ENCODE measurements at places on chromosomes 7 and 10.
A peak's percentile ranks its signal among the peaks of the same experiment; 100 is the strongest.

- DNase-seq: no peak
Observed at GRCh38 chr7:107394276-107394675, 75.6 kb upstream of the GPR22 start.

- no peak for DNase-seq
Observed at GRCh38 chr10:29191674-29192073, 97.2 kb upstream of the LYZL1 start.

DNA sequence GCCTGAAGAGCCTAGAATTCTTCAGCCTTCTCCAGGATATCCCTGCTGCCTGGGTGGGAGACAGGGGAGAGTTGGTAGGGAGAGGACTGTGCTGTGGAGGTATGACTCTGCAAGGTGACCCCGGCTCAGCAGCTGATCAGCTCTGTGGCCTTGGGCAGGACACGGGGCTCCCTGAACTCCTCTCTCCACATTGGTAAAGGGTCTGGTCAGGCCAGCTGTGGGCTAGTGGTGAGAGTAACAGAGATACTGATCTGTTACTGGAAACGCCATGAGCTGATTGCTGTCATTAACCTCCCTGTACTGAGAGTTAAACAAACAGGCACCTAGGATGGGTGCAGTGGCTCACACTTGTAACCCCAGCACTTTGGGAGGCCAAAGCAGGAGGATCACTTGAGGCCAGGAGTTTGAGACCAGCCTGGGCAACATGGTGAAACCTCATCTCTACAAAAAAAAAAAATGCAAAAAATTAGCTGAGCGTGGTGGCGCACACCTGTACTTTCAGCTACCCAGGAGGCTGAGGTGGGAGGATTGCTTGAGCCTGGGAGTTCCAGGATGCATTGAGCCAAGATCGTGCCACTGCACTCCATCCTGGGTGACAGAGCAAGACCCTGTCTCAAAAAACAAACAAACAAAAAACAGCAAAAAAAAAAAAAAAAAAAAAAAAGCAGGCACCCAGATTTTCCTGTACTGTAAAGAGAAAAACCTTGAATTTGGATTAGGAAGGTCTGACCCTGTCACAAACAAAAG, 151.5 kb downstream of the CUX1 start:
- DNase-seq: no peak

DNA sequence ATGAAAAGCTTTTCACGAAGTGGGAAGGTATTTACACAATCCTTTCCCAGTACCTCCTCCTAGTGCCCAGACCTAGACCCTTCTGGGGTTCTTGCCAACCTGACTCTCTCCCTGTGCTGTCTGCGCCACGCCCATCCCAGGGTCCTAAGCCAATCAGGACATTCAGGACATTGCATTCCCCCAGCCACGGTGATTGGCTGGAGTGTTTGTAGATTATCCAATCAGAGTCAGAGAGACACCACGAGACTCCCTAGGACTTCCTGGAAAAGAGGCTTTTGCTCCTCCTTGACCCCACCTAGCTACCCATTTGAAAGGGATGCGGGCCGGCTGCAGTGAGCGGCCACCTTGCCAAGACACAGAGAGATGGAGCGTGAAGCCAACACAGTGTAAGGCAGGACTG, 3.5 kb upstream of the GDF2 start:
- no peak for DNase-seq

GRCh38 chr10:123885406-123886170, 6.0 kb downstream of the CPXM2 start:
- DNase-seq: peak; percentile 7

GRCh38 chr7:2104716-2105115, 128.0 kb downstream of the MAD1L1 start:
- no peak for DNase-seq

DNA sequence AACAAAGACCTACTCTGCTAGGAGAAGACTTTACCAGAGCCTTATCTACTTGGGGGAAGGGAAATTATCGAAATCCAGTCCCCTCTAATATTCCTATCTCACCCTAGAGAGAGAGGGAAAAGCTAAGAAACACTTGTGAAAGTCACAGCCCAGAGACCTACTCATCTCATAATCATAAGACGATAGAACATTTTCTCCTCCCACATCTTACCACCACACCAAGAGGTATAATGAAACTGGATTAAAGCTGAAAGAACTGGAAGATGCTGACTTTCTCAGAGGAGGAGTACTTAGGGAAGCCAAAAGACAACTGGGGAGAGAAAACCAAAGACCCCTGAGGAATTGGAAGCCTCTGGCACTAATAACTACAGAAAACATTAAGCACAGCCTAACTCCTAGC, 10.8 kb upstream of the CPA5 start:
- DNase-seq: no peak

GRCh38 chr7:2511769-2512168, 7.8 kb upstream of the LFNG start:
- no peak for DNase-seq

DNA sequence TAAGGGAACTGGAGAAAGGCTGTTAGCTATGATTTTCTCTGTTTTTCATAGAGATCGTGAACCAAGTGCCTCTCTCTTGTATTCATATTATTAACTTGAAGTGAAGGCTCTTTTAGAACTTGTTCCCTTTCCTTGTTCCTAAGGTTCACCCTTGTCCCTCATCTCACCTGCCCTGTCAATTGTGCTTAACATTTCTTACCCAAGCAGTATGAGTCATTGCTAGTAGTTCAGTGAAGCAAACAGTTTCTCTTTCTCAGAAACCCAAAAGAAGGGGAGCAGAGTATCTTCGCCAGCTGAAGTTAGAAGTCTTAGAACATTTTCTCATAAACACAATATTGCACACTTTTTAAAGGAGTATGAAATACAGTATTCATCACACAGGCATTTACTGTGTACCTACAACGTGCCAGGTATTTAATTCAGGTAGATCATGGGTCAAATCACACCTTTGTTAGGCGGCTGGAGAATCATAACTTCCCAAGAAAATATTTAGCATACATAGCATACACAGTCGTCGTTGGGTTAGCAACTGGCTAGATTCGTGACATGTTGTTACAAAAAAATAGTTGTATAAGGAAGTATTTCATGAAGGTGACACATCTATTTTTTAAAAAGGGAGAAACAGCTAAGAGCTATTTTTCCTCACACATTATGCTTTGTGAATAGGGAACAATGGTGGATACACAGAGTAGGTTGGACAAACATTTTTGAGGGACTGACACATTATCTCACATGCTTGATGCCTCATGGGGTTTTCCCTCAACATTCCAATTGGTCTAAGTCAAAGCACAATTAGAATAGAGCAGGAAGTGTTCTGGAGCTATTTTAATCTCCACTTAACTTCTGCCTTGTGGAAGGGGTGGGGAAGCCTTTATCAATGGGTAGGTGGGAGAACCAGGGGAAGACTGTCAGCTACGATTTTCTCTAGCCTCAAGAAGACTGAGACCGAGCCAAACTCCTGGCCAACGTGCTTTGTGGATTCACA, 13.2 kb downstream of the HDAC9 start:
- no peak for DNase-seq

DNA sequence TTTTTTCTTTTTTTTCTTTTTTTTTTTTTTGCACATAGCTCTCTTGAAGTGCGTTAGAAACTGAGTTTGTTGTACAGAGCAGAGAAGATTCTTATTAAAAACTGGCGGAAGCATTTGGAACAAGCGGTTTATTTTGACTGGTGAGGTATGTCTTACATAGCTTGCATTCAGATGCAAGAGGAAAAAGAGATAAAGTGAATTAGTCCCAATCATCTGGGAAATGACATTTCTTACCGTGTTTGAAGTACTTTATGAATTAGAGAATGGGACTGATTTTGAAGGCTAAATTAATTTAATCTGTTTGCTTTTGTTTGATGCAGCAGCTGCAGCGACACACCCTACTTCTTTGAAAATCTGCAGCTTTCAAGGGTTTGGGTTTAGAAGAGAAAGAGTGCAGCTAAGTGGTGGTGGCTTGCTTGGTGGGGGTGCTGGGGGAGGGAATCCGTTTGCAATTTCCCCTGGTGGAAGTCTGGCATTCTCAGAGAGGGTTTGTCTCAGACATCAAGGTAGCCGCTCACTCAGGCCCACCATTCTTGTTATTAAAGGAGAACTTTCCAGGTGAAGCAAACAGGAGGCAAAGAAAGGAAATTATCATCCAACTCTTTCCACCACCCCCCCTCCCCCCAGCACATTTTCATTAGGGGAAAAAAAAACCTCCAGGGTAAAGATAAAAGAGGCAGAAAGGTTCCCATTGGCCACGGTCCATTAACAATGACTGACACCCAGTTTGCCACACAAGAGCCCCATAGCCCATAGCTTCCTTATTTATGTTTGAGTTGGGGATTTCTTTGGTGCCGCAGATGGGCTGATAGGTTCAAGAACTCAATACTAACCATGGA, 231.7 kb downstream of the SKIDA1 start:
- DNase-seq: peak; percentile 78

DNA sequence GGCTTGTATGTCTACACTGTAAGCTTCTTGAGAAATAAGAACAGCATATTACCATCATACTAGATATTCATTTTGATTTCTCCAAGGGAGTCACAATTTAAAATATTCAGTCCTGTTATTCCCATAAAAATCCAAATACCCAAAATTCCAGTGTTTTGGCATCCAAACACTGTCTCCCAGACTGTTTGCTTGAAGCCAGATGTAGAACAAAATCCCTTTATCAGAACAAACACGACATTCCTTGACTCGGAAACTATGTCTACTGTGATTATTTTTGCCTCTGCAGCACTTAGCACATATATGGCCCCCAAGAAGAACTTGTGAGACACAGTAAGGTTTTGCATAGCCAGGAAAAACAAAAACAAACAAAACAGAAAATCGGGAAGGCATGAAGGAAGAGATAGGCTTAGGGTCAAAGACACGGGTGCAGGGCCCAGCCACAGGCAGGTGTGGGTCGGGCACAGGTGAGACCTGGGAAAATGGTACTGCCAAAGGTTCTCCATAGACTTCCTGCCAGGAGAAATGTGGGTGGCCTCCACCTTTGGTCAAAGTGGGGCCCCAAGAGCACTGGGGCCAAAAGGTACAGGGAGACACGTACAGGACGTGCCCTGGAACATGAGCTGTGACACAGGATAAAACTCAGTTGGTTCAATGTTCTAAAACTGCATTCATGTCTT, 36.5 kb downstream of the CPXM2 start:
- DNase-seq: no peak

DNA sequence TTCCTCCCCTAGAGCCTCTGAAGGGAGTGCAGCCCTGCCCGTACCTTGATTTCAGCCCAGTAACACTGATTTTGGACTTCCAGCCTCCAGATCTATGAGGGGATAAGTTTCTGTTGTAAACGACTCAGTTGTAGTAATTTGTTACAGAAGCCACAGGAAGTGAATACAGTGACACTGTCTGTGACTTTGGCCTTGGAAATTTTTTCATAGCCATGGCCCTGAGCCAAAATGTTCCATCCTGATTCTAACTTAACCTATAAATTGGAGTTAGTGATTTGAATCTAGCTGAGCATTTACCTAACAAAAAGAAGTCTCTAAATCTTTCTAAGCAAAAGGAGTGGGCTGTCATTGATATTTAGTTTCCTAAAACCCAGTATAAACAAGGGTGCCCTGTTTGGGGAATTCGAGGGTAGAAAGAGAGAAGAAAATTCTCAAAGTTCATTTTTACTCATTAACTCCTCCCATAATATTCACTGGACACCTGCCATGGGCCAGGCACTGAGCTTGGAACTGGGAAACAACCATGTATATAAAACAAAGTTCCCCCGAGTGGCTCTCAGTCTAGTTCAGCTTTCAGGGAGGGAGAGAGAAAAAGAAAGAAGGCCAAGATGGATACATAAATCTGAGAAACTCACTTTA, 162.3 kb downstream of the SKIDA1 start:
- DNase-seq: no peak

- DNase-seq: no peak
Observed at GRCh38 chr7:143811-144453, 48.4 kb upstream of the FAM20C start.

DNA sequence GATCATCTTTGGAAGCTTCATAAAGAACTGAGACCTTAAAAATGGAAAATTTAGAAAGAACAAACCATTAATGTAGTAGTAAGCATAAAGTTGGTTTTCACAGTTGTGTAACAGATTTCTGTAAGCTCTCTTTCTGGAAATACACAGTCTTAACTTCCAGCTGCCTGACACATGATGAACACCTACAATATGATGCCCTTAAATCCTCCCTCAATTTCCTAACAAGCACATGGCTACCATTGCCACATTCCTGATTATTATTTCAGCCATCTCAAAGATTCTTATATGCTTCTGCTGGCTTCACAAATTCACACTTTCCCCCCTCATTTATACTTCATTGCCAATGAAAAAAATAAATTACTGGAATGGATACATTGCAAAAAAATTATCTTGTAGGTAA, 49.4 kb downstream of the PLXDC2 start:
- DNase-seq: no peak

DNA sequence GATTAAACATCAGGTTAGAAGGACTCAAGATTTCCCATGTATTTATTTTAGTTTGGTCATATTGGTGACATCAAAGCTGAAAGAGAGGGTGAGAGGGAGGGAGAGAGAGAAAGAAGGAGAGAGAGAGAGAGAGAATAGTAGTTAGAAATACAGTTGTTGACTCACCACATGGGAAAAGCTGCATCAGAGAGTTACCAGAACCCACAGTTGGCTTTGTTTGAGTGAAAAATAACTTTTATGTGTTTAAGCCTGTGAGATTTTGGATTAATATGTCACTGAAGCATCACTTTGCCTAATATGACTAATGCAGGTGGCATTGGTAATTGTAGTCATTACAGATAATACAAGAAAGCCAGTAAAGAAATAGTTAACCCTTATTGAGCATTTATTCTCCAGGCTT, 303.9 kb downstream of the REEP3 start:
- no peak for DNase-seq

DNA sequence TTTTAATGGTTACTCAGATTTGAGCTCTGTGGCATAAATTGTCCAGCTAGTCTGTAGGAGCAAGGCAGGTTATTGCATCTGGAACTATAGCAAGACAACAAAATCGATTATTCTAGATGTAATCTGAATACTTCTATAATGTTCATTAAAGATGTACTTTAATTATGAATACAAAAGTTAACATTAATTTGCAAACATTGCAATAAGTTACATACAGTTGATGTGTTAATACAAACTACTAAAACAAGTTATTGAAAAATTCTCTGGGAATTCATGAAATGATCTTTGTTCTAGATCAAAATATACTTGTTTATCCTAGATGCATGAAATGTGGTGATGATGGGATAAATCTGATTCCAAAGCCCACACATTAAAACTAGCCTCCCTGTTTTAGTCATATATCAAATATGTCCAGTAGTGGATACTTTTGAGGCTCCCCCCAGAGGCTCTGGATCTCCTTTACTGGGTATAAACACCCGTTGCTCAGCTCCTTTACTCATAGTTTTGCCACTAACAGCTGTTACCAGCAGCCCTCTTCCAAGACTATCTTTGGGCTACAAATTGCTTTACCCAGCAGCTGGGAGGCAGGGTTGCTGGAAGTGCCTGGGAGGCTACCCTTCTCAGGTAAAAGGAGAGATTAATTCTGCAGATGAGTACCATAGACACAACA, 78.1 kb downstream of the ARL4A start:
- DNase-seq: no peak

DNA sequence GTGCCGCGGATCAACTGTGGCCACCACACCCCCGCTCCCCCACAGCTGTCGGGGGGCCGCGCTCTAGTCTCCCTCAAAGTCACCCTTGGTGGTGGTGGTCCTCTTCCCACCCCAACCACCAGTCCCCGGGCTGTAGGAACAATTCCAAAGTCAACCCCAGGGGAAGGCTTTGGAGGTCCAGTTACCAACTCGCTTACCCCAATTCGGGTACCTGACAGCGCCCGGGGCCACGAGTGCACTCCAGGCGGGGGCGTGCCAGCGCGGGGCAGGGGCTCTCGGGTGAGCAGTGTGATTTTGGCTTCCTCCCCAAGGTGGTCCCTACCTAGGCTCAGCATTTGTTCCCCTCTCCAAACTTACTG, 584 bp upstream of the ZMIZ1 start:
- DNase-seq: peak; percentile 54
